ENCODE measurements at places on chromosomes 1 and 21.
A peak's percentile ranks its signal among the peaks of the same experiment; 100 is the strongest.

DNA sequence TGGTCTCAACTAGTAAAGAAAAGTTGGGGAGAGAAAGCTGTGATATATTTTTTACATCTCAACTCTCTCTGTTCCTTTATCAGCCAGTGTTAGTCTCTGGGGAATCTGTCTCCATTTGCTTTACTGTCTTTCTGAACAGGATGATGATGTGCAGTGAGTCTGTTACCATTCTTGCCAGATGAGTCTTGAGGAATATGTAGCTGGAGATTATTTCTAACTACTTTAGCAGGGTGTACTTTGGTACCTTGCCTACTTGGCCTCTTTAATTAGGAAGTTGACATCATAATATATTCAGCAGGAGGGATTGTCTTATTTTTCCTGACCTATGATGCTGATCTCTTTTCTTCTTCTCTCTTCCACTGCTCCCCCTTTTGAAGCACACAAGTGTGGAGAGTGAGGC, 15.7 kb upstream of the HAX1 start:
- DNase-seq, result no peak

GRCh38 chr1:155657463-155657862, 31.1 kb downstream of the YY1AP1 start:
- no peak for DNase-seq

DNA sequence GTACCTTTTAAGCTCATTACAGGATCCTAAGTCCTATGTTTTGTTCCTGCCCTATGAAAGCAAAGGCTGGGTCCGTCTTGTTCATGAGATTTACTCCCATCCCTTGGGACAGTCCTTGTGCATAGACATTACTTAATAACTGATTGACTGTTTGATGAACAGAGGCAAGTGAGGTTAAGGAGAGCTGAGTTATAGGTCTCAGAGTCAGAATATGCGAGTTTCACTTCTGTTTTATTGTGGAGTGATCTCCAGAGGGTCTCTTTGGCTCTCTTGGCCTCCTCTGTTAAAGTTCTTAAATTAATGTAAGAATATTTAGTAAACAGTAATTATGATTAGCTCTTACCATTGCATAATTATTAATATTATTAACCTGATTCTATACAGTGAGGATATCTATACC, 52.6 kb downstream of the BRINP2 start:
- DNase-seq, result no peak

DNA sequence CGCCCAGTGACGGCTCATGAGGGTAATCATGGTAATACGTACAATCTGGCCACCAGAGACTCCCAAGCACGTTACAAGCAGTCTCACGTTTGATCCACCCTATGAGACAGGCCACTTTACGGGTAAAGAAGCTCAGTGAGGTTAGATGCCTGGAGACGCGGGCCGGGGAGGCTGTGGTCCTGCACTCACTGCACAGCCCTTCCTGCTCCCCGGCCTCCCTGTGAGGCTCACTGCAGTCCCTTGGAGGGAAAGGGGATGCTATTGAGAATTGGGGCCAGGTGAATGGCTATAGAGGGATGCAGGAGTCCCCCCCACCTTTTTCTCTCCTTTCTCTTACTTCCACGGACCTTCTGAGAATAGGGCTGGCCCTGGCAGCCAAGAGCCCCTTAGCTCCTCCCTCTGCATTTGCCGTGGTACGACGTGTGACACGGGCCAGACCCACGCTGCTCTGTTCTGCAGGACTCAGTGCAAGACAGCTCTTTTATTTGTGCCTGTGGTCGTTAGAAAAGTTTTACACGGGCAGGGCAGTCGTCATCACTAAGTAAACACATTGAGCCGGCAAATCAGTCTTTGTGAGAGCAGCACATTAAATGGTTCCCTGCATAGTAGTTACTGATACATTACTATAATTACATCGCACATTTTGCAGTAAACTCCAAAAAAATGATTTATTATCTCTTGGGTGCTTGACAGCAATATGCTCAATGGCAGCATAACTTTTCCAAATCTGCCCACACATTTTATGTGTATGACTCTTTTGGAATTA, 18.8 kb downstream of the KIF26B start:
- DNase-seq, result peak; percentile 9

DNA sequence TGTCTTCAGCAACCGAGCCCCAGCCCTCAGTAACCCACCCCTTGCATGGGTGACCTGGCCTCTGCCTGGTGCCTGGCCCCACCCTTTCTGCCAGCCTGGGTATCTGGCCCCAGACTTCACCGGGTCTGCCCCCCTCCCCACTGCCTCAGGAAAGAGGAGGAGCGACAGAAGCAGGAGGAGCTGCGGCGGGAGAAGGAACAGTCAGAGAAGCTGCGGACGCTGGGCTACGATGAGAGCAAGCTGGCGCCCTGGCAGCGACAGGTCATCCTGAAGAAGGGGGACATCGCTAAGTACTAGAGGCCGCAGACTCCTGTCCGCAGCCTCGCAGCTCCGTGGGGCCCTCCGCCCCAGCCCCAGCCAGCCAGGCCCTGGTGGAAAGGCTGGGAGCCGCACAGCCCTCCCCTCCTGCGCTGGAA, 6.1 kb downstream of the TNFRSF25 start:
- no peak for DNase-seq

- no peak for DNase-seq
Observed at GRCh38 chr1:85453640-85454194, 11.2 kb downstream of the DDAH1 start.

- no peak for DNase-seq
Observed at GRCh38 chr1:100322436-100323211, 29.7 kb upstream of the CDC14A start.

DNA sequence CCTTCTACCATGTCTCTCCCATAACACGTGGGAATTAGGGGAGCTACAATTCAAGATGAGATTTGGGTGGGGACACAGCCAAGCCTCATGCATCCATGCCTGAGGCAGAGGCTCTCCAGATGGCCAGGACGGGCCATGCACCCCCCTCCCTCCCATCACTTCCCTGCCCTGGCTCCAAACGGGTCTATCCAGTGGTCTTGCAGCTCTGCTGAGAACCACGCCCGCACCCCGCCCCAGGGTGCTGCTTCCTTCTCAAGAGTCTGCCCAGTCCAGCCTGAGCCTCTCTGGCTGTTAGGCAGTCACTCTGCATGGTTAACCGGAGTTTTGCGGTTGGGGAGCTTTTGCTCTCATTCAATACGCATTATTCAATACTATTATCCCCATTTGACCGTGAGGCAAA, 131.5 kb upstream of the TMEM51 start:
- no peak for DNase-seq

DNA sequence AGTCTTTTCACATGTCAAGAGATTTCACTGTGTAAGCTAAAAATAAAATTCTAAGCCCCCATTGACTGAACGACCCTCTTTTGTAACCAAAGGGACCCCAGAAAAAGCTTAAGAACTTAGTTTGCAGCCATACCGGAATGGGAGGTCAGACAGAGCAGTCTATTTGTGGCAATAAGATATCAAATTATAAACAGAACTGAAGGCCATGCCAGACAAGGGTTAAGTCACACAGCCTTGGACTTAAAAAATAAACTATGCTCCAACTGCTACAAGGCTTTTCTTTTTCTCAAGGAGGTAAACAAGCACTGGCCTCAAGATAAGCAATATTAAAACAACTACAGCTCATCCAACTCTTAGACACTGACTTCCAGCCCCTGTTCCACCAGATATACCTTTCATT, 256.9 kb downstream of the BACH1 start:
- no peak for DNase-seq

DNA sequence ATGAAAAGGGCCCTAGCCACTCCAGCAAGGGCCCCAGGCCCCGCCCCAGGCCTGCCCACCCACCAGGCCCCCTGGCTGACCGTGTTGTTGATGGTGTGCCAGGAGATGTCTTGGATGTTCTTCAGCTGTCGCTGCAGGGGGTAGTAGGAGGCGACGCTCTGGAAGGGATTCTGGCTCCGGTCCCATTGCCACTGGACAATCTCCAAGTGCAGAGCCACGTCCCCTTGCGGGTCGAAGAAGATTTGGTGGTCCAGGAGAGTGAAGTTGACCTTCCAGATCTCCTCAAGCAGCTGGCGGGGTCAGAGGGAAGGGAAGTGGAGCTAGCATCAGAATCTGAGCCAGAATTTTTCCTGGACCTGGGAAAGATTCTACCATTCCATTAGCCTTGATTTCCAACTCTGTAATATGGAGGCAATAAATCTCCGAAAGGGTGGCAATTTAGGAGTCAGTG, 10.2 kb downstream of the TAS1R2 start:
- DNase-seq, result no peak

- no peak for DNase-seq
Observed at GRCh38 chr21:23543333-23543732, 2063.9 kb downstream of the MRPL39 start.

DNA sequence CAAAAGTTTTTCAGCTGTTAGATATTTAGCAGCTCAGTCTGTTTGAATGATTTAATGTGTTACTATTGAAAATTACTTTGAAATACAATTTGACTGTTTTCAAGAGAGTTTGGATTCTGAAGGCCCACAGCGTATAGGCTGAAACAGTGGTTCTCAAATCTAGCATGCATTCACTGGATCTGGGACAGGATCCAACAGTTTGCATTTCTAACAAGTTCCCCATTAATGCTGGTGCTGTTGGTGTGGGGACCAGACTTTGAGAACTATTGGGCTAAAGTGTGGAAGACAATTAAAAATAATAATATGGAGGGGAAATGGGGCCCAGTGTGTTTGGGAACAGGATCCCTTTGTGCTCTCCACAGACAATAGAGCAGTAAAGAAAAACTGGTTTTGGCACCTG, 31.9 kb downstream of the ITSN1 start:
- DNase-seq, result no peak

DNA sequence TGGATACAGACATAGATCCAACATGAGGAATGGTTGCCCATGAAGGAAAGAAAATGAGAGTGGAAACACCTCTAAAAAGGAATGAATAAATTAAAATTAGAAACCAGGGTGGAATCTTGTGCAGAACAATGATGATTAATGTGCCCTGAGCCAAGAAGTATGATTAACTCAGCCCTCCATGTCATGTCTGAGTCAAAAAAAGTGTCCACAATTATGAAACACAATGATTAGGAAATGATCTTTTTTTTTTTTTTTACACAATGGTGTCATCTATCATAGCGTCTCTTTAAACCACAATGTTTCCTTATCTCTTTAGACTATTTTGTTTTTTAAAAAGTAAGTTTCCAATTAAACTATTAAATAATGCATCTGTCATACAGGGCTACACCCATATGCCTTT, 78.9 kb upstream of the RAB4A start:
- peak; percentile 34 for DNase-seq

GRCh38 chr1:98557895-98558294, 103.6 kb upstream of the SNX7 start:
- no peak for DNase-seq

DNA sequence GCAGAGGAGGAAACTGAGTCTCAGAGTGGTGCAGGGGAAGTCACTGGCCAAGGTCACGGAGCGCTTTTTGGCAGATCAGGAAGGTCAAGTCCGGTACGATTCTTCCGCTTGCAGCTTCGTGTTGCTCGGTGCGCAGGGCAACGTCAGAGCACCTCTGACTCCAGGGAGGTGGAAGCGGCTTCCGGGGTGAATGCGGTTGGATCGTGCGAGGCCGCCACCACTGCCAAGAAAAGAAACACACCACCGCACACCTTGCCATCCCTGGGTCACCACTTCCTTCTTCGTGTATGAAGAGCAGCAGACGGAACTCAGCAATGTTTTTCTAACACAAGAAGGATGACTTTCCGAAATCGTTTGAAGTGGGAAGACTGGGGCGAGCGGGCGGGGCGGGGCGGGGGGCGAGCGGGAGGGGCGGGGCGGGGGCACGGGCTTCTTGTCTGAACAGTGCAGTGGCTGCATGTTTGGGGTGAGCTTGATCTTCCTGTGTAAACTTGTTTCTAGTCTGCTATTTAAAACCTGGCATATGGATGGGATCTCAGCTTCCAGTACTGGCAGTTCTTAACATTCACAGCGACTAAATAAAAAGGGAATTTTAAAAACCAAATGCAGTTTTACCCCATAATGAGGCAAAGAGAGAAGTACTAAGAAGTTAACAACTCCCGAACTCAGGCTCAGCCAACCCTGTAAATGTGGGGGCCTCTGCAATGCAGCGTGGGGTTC, 300.0 kb downstream of the RRAGC start:
- DNase-seq, result no peak

DNA sequence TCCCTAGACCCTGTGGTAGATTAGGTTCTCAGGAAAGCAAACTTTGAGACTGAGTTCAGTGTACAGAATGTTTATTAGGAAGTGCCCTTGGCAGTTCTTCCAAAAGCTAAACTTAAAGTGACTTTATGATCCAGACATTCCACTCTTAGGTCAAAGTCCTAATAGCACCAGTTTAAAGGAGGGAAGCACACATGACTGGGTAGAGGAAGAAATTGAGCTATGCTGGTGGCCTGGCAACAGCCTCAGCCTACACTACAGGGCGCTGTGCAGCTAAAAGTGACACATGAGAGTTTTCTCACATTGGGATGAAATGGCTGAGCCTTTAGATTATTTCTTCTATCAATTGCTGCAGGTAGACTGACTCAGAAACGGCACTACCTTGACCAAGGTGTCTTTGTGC, 280.4 kb downstream of the BRINP2 start:
- DNase-seq, result no peak

GRCh38 chr1:165344736-165345135, 11.8 kb downstream of the LMX1A start:
- DNase-seq, result no peak

DNA sequence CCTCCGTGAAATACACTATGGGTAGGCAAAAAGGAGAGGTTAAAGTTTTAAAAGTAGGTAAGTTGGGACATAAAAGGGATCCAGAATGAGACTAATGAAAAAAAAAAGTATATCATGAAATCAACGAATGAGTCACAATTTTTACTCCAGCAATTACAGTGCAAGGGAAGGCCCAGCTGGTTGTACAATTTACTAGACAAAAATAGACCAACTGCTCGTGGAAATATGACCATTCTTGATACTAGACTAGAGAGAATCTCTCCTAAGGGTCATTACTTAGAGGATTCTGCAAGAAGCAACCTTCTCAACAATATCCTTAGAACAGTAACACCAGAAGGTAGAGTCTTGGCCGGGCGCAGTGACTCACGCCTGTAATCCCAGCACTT, 55.1 kb upstream of the EFHD2 start:
- peak; percentile 51 for DNase-seq

DNA sequence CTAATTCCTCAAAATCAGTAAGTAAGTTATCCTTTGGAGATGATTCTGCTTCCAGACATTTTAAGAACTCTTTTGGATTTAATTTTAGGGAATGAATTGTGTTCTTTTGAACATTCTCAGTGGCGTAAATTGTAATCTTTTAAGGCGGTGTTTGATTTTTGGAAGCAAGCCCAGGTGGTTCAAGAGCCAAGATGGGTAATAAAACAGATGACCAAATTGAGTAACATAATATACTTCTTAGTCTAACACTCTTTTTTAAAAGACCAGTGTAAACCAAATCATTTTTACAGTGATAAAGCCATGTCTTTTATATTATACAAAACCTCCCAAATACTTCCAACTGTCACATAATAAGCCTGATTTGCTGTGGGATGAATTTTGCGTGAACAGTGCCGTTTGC, 133.8 kb downstream of the LRRC40 start:
- peak; percentile 89 for DNase-seq

GRCh38 chr1:42114229-42114628, 39.0 kb upstream of the GUCA2B start:
- DNase-seq, result no peak

DNA sequence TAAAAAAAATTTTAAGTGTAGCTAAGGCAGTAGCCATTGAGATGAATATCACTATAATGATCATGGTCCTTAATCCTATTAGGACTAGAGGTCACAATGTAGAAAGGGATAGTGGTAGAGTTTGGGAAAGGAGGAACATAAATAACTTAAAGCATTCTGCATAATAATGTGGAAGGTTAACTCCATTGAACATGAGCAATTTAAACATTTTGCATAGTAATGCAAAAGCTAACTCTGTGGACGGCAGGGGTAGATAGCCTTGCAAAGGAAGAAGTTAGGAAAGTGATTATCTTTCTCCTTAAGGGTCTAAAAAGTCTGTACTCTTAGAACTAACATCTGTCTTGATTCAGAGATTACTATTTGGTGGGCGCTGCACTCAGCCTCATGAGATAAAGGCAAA, 39.0 kb upstream of the DENND1B start:
- DNase-seq, result no peak
